Neuronal stem cell (in vitro differentiated cells): ENCODE measurements at places on chromosomes 7 and 10.

- no peak for DNase-seq
These were observed 75.4 kb downstream of the AFAP1L2 start for GRCh38 chr10:114328874-114329273.

GRCh38 chr7:84112771-84113170 is 81.8 kb downstream of the SEMA3A start:
- no peak for DNase-seq

- no peak for DNase-seq
These were observed 34.6 kb downstream of the ADGRA1 start for GRCh38 chr10:133122171-133122935.

- no peak for DNase-seq
These were observed 305.9 kb downstream of the GATA3 start for GRCh38 chr10:8360365-8360764.
